ENCODE measurements at places on chromosomes 1 and 21.
A peak's percentile ranks its signal among the peaks of the same experiment; 100 is the strongest.

DNA sequence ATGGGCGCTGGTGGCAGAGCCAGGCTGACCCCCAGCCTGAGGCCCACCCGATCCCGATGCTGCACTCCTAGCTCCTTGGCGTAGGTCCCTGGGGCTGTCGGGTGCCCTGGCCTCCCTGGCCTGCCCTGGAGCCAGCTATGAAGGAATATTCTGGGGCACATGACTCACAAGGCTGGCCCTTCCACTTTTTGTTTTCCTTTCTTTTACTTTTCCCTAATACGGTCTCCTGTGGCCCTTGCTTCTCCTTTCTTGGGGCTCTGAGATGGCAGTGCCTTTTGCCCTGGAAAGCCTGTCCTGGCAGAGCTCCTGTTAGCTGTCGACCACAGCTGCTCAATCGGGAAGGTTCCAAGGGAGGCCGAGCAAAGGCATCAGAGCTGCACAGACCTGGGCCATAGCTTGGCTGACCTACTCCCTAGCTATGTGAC, 22.1 kb downstream of the ARHGEF10L start:
- no peak for DNase-seq

GRCh38 chr1:44289530-44289929, 65.5 kb downstream of the ERI3 start:
- DNase-seq = no peak

DNA sequence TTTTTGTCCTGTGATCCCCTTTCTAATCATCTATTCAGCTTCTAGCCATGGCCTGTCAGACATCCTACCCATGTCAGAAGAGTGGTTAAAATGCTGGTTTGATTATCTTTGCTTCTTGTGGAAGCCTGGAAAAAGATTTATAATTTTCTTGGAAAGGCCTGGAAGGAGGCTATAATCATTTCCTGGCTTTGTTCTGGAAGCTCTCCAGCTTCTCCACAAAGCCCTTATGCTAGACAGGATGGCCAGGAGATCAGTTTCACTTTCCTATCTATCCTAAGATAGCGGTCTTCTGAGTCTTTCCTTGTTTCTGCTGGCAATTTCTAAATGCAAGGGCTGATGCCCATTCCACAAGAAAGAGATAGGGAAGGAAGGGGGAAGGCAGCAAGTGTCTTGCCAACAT, 90.9 kb upstream of the SLC44A3 start:
- peak; percentile 77 for DNase-seq

DNA sequence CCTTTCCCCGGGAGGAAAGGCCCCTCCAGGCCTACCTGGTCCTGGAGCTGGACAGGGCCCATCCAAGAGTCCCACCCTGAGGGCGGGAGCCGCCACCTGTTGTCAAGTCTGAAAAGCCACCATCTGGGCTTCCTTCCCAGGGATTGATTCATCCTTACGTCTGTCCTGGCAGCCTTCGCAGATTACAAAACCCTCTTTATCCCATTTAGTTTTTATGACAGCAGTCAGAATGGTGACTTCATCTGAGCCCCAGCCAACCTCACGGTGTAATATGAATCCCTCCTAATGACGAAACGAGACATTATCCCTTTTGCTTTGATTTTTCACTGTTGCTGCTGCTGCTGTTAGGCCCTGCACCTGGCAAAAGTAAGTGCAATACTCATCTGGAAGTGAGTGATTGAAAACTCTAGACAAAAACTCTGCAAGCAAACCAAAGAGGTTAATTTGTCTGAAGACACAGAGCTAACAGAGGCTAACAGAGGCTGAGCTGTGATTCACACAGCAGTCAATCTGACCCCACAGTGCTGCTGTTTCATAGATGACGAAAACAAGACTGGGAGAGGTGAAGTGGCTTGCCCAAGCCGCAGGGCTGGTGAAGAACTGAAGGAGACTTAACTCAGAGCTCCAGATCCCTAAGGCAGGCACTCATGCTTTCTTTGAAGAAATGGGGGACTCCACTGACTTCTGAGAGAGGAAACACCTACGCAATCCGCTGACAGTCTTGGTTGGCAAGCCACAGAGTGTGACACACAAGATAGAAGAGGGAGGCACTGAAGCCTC, 30.0 kb upstream of the S100A7 start:
- DNase-seq = peak; percentile 92

GRCh38 chr1:214439352-214440119, 111.9 kb downstream of the PTPN14 start:
- DNase-seq = no peak

DNA sequence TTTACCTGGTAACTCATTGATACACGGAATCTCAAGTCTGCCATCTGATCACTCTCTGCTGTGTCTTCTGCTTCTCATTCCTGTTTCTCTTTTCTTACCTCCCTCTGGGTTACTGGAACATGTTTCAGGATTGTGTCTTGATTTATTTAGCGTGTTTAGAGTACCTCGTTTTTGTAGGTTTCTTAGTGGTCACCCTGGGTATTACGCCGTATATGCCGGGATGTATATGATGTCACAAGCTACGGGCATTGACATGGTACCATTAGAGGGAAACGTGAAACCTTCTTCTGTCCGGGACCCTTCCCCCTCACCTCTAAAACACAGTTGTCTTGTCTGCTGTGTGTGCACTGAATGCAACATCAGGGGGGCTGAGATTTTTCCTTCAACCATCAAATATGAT, 2.8 kb downstream of the ACTRT2 start:
- DNase-seq = no peak

GRCh38 chr1:7587108-7587772, 183.9 kb upstream of the VAMP3 start:
- DNase-seq = no peak

- DNase-seq = peak; percentile 71
These were observed 153.3 kb upstream of the RUNX1 start for GRCh38 chr21:35202431-35202830.

DNA sequence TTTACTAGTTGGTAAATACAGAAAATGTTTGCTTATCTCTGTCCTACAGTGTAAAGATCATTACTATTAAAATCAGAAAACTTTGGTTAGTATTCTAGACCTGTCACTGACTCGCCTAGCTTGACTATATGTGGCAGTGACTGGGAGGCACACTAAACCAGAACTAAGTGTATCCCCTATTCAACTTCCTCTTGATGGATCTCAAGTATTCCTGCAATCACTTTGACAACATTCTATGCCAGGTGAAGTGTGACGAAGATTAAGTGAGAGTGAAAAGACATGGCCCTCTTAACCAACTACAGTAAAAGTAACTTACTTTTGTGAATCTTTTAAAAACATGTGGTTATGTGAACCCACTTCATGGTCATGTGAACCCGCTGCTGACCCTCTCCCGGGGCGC, 223.0 kb upstream of the ADAMTS5 start:
- DNase-seq = no peak

DNA sequence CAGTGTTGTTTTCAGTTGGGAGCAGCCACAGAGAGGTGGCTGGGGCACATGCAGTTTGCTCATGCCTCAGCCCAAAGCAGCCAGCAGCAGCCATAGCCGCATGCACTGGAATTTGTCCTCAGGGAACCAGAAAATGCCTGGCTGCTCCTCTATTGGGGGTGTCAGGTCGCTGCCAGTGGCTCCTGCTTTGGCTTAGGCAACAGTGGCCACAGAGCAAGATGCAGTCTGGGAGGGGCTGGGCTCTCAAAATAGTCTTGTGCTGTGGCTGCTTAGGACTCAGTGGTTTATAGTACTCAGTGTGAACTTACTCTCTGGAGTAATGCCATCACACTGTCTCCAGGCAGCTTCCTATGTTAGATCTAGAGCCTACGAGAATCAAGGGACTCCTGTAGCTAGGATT, 25.0 kb downstream of the CD55 start:
- no peak for DNase-seq

DNA sequence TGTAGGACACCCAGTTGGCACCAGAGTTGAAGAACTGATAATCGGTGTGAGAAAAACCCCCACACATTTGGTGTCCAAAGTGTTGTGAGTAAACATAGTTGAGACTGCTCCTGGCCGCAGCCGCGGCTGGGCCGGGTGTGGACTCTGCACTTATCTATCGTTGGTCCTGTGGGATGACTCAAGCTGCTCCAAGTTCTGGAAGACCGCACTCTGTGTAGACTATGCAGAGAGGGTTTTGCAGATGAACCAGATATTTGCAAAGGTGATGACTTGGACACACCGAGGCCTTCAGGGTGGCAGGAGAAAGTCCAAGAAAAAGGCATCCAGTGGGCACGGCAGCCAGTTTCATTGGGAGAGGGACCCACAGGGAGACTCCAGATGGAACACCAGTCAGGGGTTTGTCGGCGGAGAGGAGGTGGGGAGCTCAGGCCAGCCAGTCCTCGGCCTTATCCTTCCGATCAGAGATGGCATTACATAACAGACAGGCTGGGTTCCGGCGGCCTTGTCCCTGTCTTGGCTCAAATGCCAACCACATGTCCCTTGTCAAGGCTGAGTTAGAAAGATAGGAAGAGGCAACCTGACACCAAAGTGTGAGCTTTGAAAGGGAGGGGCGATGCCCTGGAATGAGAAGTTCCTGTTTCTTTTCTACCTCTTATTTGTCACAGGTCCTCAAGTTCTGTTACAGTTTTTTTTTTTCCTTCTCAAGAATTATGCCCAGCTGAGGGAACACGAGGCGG, 21.1 kb downstream of the C2CD2 start:
- peak; percentile 88 for DNase-seq

DNA sequence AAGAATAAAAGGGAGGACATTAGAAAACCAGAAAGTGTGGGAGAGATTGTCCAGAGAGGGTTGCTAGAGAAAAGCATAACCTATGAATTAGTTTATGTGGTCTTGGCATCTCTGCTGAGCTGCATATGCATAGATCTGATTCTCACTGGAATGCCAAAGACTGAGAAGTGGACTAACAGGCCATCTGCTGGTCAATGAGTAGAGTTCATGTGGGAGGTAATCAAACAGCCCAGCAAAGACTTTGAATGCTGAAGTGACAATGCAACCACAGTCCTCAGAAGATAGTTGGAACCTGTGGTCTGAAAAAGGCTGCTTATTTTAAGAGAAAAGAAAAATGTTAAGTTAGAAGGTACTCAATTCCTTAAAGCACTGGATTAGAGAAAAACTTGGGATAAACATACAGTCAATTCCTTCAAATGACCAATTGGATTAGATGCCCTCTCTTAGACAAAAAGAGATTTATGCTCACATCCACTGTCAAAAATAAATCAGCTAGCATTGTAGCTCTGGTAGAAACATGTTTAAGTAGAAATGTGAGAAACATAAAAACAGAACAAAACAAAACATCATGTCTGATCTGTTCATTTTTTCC, 382.8 kb downstream of the AMY1C start:
- DNase-seq = no peak

GRCh38 chr1:154481053-154481452, 21.0 kb upstream of the TDRD10 start:
- no peak for DNase-seq

DNA sequence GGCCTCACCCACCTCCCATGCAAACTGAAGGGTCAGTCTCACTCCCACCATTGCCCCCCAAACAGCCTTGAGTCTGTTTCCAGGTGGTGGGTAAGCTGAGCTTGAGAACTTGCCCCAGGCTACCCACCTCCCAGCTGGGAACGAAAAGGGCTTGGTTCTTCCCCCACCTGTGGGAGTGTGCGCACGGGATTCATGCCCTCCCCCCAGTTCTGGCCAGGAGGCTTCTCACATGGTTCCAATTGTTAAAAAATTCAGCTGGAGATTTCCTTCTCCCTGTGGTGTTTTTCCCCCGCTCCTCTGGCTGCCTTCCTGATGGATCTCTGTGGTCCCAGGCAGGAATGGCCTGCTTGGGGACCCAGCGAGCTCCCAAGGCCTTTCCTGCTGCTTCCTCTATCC, 81.8 kb upstream of the C21orf91 start:
- DNase-seq = no peak

DNA sequence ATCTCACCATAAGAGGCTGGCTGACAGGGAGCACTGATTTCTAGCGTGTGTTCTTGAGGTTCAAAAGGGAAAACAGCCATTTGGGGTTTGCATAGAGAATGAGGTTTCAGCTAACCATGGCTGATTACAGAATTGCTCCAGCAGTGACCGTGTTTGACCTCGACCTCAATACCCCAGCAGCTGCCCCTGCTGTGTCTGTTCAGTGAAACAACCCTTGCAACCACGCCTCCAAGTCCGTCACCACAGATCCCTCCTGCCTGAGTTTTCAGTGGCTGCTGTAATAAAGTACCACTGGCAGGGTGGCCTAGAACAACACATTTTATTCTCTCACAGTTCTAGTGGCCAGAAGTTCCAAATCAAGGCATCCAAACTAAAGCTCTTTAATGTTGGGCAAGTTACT, 147.7 kb downstream of the HUNK start:
- DNase-seq = no peak
